ENCODE measurements at places on chromosomes 4 and X.

GRCh38 chr4:15303052-15303641 is 124.7 kb upstream of the C1QTNF7 start:
- no peak for DNase-seq

DNA sequence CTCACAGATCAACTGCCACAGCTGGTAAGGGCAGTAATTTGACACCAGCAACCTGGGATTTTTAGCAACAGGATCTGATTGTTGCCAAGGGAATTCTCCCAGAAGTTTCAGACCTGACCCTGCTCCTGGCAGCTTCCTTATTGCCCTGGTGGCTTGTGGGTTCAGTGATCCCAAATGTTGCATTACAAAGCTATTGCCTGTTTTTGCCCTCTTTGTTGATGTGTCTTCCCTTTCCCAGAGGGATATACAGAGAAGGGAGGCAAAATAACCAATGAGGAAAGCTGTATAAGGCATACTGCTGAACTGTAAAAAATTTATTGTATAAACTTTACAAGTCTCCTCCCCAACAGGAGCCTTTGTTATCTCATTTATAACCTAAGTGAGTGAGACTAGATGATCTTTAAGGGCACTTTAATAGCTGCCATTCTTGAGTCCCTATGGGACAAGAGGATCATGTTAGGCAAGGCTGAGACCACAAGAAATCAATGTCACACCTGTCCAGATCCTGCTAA is 22.2 kb downstream of the VSIG4 start:
- no peak for DNase-seq

DNA sequence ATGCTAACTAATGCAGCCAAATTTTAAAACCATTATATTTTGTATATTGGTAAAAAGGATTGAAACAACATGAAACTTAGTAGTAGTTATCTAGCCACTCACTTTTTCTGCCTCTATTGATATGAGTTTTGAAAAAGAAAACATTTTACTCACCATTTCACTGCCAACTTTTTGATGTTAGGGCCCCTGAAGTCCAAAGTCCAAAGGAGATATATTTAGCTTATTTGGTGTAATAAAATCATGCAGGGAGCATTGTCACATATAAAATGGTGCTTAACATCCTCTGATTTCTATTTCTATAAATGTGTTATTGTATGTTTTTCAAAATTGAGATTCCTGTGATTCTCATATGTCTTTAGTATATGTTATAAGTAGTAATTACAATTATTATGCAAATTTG is 24.5 kb upstream of the CXCL3 start:
- no peak for DNase-seq

- no peak for DNase-seq
These were observed 161.8 kb upstream of the LDB2 start for GRCh38 chr4:17060230-17060629.

GRCh38 chrX:107675823-107676555 is 47.7 kb downstream of the PRPS1 start:
- DNase-seq: no peak

DNA sequence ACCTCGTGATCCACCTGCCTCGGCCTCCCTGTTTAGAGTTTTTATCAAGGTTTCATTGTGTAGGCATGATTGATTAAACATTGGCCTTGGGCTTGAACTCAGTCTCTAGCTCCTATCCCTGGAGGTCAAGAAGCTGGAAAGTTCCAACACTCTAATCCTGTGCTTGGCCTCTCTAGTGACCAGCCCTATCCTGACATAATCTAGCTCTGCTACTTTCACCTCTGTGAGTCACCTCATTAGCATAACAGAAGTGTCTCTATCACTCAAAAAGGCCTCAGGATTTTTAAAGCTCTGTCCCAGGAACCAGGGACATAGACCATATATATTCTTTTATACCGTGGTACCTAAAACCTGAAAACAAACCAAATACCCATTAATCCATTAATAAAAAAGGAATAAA is 377.5 kb downstream of the CENPC start:
- DNase-seq: no peak

DNA sequence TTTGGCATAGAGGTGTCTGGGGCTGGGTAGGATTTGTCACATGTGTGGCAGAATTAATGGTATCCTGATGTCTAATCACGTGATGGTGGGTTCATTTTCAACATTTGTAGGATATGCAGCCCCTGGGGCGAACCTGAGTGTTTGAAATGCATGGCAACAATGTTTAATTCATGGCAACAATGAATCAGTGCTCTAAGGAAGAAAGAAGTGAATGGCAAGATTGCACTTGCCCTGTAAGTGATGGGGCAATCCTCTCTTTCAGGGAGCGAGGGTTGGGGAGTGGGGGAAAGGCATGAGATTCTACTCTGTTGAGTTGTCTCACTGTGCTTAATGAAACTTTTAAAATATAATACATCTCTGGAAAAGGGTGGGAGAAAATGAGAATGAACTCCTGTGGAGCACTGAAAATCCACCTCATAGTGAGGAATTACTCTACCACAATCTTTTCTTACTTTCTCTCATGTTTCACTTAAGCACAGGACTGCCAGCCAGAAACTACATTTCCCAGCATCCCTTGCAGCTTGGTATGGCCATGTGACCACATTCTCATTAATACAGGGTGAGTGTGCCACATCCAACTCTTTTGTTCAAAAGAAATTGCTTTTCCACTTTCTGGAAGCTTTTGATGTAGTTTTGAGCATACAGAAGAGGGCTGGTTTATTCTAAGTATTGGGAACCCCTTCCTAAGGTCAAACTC is 64.0 kb upstream of the PGM2 start:
- peak; percentile 66 for DNase-seq

DNA sequence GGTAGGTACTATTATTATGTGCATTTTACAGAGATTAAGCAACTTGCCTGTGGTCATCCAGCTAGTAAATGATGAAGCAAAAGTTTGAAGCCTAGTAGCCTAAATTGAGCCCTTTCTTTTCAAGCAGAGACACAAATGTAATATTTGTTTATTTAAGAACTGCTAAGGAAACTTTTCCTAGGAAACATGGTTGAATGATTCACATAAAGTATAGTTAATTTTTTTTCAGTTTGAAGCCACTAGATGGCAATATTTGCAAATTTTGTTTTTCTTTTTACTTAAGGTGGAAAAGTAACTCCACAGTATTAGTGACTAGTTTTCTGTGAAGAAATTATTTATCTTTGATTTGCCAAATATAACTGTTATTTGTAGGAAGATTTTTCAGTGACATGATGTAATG is 52.8 kb upstream of the ANKRD17 start:
- DNase-seq: peak; percentile 3

DNA sequence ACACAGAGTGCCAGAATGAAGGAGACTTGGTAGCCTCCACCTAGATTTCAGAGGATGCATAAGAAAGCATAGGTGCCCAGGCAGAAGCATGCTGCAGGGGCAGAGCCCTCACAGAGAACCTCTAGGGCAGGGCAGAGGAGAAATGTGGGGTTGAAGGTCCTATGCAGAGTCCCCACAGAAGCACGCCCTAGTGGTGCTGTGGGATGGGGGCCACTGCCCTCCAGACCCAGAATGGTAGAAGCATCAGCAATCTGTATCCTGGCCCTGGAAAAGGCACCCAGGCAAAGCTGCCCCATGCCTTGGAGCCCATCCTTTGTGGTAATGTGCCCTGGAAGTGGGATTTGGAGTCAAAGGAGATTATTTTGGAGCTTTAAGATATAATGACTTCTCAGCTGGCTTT is 992.9 kb upstream of the PABPC4L start:
- no peak for DNase-seq

DNA sequence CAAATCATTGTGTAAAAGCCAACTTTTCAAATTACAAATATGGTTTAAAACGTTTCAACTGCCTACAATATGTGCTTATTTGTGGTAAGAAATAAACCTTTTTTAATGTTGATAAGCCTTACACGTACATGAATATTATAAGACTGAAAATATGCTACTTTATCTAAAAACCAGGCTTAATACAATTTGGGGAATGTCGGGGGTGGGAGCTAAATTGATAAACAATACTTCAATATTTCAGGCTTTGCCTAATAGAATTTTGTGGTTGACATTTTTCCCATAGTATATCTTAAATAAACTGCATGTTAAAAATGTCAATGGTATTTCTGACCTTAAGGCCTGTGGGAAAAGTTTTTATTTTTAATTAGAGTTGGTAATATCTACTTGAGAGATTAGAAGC is 69.8 kb upstream of the SLIT2 start:
- no peak for DNase-seq

DNA sequence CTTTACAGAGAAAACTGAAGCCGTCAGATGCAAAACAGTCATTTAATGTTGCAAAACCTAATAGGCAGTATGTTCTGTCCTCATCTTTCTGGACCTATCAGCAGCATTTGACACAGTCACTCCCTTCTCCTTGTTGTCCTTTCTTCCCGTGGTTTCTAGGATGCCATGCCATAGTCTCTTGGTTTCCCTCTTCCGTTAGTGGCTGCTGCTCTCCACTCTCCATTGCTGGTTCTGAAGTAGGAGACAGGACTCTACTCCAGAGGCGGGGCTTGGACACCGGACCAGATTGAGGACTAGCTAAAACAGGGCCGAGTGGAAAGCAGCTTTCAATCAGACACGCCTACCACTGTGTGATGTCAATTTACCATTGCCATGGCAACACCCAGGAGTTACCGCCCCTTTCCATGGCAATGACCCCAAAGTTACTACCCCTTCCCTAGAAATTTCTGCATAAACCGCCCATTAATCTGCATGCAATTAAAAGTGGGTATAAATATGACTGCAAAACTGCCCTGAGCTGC is 88.8 kb upstream of the CCDC160 start:
- DNase-seq: no peak

GRCh38 chr4:70895811-70896491 is 6.2 kb upstream of the MOB1B start:
- no peak for DNase-seq

- DNase-seq: no peak
These were observed 27.9 kb upstream of the BBS7 start for GRCh38 chr4:121898150-121898549.

GRCh38 chrX:108230574-108230973 is 139.0 kb downstream of the ATG4A start:
- no peak for DNase-seq

GRCh38 chrX:100494646-100495370 is 84.7 kb upstream of the PCDH19 start:
- DNase-seq: no peak

- no peak for DNase-seq
These were observed 608.8 kb upstream of the EPHA5 start for GRCh38 chr4:66279084-66279483.

GRCh38 chr4:8182858-8183725 is 16.0 kb upstream of the SH3TC1 start:
- DNase-seq: no peak

DNA sequence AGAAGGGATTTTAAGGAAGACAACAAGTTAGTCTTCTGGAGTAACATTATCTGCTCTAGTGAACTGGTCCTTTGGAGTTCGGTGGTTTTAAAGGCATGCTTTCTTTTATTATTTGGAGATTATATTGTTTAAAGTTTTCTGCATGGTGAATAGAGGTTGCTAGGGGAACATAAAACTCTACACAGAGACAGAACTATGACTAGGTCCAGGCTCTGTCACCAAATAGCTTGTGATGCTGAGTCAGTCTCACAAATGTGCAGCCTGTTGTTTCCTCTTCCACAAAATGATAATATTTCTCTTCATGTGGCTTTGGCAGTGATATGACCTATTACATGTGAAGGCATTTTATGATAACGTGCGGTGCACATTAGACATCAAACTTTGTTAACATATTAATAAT is 132.6 kb downstream of the PACRGL start:
- no peak for DNase-seq

- DNase-seq: no peak
These were observed 10.8 kb downstream of the APOO start for GRCh38 chrX:23896981-23897380.

Data from renal pelvis (tissue), 12 donors.